Left ventricle myocardium inferior (tissue), 1 donor: ENCODE measurements at places on chromosomes 3 and 15. TPM values are rescaled to one million over a fixed set of nuclear protein-coding genes. Genes with fewer than 3 reads are reported as not detected.

The PROK2 gene
- total RNA-seq, result 0.14 TPM

The GP5 gene
- total RNA-seq, result not detected

The RYR3 gene
- 0.08 TPM for total RNA-seq

DNA sequence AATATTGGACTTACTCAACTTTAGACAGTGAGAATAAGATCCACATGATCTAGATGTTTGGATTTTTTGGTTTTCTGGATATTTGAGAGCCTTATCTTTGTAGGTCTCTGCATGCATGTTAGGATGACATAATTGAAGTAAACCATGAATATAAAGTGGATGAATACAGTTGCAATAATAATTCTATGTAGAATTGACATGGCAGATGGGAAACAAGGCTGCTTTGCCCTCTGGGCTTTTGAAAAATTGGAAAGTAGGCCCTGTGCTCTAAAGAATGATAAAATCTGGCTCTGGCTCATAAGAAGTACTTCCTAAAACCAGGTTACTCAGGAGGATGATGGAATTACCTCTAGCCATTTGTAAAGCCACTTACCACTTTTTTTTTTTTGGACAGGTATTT lies 86.9 kb downstream of the ZNF609 start:
- no peak for DNase-seq

DNA sequence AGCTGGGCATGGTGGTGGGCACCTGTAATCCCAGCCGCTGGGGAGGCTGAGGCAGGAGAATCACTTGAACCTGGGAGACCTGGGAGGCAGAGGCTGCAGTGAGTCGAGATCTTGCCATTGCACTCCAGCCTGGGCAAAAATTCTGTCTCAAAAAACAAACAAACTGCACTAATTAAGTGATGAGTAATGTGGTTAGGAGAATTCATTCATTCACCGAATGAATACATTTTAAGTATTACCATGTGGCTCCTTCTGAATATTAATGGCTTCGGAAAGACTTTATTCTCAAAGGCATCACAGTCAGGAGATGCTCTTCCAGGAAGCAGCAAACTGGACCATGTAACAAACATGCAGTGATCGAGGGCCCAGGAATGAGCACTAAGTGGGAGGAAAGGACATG lies 23.6 kb downstream of the SPTSSB start:
- DNase-seq, result no peak
